AG09319 (cell line): ENCODE measurements at places on chromosomes 7 and 10.

DNA sequence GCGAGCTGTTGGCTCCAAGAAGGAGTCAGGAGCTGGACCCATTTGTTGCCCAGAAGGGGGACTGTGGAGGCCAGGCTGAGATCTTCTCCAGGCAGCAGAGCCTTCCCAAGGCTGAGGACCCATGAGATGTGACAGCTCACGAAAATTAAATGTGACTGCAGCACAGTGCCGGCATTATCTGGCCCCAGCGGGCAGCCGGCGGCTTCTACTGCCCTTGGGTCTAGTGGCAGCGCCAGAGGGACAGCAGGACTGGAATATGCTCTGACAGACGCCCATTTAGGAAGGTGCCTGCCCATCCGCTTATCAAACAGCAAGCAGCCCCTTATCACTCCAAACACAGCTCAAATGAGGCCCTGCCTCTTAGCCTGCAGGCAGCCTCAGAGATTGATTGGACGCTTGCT lies 122.9 kb upstream of the LYZL2 start:
- no peak for DNase-seq

DNA sequence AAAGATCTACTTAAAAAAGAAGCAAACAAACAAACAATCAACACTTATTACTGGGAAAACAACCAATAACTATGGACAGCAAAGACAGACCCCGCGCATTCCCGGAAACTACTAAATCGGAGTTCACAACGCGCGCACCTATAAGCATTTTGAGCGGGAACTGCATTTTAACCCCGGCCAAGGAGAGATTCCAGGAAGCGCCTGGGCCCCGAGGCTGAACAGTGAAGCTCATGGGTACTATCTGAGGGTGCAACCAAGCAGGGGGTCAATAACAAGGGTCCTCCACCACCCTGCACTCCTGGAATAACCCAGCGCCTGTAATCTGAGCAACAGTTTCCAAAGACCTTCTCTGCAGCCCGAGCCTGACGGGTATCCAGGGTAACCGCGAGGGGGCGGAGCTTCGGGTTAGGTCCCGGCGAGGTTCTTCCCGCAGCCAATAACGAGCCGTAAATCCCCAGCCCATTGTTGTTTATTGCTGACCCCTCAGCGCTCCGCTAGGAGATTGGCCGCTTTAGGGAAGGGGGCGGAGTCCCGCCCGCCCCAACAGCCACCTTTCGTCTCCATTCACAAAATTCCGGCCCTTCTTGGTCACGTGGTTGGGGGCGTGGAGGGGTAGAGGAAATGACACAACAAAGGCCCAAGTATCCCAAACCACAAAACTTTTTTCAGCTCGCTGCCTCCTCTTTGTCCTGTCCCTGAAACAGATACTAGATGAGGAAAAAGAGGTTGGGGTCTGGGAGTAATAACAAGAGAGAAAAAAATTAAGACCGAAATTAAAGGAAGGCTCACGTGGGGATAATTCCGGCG lies 1.7 kb upstream of the ETV1 start:
- peak; percentile 95 for DNase-seq

GRCh38 chr7:114413761-114414155 lies 857 bp upstream of the FOXP2 start:
- no peak for DNase-seq

- DNase-seq: no peak
Observed at GRCh38 chr7:89839329-89839728, 314.9 kb upstream of the STEAP1 start.

- DNase-seq: no peak
Observed at GRCh38 chr10:118369641-118370205, 27.6 kb upstream of the FAM204A start.
